ENCODE measurements at places on chromosomes 2 and 18. TPM values are rescaled to one million over a fixed set of nuclear protein-coding genes. Genes with fewer than 3 reads are reported as not detected.

GRCh38 chr2:16553226-16553625, 112.4 kb downstream of the CYRIA start:
- no peak for DNase-seq

TMEM17 gene
- 2.6 TPM for total RNA-seq

DNA sequence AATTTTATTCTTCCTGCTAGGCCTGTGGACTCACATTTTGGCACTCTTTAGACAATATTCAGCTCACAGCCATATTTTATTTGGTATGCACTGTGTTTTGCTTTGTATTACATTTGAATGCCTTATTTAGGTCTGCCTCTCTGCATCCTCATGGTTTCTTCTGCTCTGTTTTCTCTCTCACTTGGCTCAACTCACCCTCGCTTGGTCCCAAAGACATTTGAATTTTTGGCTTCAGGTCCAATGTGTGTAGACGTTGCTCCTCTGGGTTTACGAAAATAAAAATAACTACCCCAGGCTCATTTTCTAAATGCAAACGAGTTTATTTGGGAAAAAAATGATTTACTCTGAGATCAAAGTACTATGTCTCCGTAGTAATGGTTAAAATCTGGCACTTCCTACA, 91.1 kb upstream of the REG3A start:
- no peak for DNase-seq

GRCh38 chr2:238159071-238159539, 335 bp downstream of the ERFE start:
- no peak for DNase-seq

DNA sequence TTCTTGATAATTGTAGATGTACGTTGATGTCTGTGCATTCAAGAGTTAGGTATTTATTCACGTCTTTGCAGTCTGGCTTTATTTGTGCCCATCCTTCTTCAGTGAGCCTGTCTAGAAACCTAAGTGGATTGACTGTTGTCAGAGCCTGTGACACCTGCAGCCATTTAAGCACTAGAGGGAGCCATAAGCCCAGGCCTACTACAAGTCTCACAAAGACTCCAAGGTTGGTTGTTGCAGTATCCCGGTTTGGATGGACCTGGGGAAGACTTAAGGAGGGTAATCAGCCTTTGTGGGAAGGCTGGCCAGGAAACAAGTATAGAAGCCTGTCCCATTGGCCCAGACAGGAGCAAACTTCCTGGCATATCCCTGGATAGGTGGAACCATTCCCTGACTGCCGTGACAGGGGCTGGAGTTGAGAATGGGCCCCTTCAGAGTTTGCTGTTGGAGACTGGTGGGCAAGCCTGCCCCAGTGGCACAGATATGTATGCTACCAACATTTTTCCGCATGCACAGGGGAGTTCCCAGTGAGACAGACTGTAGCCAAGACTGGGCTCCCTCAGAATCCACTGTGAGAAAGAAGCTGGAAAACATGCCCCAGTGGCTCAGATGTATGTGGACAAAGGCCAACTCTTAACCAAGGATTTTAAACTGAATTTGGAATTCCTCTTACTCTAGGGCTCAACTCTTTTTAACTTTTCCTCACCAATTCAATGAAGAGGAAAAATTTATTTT, 9.3 kb upstream of the LRRC30 start:
- peak; percentile 78 for DNase-seq

- no peak for DNase-seq
Observed at GRCh38 chr2:167753142-167753541, 494.3 kb downstream of the STK39 start.

DNA sequence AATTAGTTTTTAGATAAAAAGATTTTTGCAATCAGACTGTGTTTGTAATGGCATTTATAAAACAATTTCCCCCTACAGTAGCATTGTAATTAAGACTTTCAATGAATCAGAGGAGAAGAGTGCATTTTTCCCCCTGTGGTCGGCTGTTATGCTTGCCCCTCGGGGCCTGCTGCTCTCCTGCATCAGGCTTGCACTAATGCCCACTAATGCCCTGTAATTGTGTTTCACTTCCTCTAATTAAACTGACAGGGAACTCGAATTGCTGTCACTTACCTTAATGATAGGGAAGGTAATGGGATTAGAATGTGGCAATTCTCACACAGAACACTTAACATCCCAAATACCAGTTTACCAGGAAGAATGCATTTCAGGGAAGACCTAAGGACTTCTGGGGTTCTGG, 61.2 kb upstream of the LRRTM1 start:
- DNase-seq: no peak

GRCh38 chr2:234437642-234438304, 59.1 kb downstream of the ARL4C start:
- DNase-seq: no peak

GRCh38 chr2:160996584-160996983, 163.6 kb upstream of the TANK start:
- DNase-seq: no peak

DNA sequence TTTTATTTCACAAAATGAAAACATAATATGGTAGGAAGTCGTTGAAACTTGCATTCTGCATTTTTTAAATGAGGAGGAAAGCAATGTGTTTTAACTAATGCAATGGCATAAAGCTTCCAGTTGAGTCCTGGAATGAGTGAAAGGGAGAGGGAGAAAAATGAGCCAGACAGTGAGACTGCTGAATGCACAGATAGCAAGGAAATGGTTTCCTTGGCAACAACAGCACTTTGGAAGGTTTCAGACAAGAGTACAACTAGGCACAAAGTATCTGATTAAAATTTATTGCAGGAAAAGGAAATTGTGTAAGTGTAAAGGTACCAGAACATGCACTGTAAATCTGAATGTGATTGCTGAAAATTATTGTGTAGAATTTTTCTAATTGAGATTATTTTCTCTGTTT, 320.1 kb upstream of the KYNU start:
- no peak for DNase-seq

GRCh38 chr2:226208726-226209125, 590.9 kb downstream of the IRS1 start:
- DNase-seq: no peak
